ENCODE measurements at places on chromosomes 3 and 15.

- DNase-seq = no peak
Measured at GRCh38 chr3:51904034-51904823, 1.1 kb upstream of the IQCF1 start.

DNA sequence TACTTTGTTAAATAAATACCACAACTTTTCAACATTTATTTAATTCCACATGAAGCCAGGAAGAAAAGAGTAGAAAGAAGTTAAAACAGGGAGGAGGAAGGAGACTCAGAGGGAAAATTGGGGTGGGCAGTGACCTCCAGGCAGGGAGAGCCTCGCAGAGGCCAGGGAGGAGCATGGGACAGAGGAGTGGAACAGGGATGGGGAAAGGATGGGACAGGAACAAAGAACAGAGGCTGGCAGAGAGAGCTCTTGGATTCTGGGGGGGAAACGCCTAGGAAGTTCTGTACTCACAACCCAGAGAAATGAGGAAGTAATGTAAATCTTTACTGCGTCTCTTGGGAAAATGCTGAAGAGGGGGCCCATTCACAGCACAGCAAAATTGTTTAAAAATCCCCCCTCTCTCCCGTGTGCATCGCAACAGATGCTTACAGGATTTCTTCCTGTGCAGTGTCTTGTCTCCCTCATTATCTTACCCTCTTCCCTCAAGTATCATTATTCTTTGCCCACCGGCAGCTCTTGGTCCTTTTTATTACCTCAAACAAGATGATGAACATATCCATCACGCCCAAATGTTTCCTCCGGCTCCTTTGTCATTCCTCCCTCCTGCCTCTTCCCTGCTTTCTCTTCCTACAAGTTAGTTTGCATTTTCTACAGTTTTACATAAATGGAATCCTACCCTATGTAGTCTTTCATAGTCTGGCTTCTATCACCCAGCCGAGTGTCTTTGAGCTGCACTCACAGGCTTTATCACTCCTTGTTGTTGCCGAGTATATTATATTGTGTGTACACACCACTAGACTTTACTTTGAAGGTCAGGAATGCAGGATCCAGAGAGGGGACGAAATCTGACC, 65.5 kb downstream of the ARHGAP31 start:
- no peak for DNase-seq

DNA sequence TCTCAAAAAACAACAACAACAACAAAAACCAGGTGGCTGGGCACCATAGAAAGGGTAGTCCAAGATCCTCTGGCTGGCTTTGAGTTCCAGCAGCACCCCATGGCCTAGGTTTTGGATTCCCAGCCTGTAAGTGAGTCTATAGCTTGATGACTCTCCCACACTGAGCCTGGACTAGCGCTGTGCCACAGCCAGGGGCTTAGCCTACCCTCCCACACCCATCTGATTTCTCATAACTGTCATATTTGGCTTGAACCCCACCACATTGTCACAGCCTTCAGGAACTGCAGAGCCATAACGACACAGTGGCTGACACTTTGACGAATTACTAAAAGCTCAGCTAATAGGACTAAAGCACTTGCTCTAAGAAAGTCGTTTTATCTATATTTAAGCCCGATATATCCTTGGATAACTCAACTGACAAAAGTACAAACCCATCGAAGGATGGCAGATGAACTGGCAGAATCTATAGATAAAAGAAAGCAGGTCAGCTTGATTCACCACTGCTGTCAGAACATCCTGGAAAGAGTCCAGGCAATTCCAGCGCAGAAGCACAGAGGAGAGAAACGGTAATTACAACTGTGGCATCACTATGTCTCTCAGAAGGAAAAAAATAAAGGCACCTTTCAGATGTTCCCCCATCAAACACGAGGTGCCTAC, 62.1 kb downstream of the HOMER2 start:
- DNase-seq = no peak

DNA sequence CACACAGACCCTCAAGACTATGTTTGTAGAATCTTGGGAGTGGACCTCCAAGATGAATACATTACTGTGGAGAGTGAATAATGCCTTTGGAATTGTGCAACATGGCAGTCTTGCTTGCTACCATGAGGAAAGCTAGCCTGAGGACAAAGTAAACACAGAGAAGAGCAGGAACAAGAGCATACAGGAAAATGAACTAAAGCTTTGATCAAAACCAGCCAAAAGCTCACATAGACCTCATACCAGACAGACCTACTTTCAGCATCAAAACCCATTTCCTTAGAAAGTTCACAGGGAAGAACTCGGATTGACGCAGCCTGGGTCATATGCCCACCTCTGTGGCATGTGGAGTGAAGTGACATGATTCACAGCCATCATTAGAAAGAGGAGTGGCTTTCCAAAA, 3.3 kb upstream of the RAB8B start:
- peak; percentile 63 for DNase-seq

- DNase-seq = no peak
Measured at GRCh38 chr3:51441282-51442030, 50.4 kb downstream of the RBM15B start.

DNA sequence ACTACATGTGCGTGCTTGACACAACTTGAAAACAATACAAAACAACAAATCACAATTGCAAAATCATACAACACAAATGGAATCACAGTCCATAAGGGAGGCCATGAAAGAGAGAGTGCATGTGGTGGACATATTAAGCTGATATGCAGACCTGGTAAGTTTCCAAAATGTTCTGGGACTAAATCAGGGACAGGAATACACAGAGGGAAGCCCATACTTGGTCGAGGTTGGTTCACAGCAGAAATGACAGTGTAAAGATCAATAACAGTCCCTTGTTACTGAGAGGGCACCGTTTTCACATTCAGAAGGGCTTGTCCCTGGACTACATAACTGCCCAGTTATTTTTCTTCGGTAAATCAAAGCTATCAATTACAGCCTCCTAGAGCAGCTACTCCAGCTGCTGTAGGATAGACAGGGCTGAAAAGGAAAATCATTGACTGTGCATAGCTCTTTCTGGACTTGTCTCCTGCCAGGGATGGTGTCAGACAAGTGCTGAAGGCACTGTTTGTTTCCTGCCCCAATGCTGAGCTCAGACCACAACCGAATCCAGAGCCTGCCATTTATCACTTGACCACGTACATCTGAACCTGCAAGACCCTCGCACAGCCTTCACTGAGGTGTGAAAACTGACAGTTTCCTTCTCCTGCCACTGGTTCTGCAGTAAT, 79.5 kb upstream of the KCNMB2 start:
- DNase-seq = no peak

DNA sequence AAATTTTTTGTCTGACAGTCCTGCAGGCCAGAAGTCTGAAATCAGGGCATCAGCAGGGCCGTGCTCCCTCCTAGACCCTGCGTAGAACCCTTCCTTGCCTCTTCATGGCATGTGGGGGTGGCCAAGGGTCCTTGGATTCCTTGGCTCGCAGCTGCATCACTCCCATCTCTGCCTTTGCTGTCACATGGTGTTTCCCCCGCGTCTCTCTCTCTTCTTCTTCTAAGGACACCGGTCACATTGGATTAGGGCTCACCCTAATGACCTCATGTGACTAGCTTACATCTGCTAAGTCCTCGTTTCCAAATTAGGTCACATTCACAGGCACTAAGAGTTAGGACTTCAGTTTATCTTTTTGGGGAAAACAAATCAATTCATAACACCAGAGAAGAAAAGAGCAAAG, 12.0 kb downstream of the SLCO3A1 start:
- DNase-seq = no peak

- DNase-seq = no peak
Measured at GRCh38 chr3:10709110-10709781, 106.8 kb upstream of the SLC6A11 start.

- DNase-seq = no peak
Measured at GRCh38 chr3:188360364-188360881, 206.5 kb downstream of the LPP start.

- no peak for DNase-seq
Measured at GRCh38 chr15:52008698-52009434, 10.2 kb upstream of the MAPK6 start.

GRCh38 chr3:141655801-141656200, 82.3 kb upstream of the RNF7 start:
- DNase-seq = no peak

DNA sequence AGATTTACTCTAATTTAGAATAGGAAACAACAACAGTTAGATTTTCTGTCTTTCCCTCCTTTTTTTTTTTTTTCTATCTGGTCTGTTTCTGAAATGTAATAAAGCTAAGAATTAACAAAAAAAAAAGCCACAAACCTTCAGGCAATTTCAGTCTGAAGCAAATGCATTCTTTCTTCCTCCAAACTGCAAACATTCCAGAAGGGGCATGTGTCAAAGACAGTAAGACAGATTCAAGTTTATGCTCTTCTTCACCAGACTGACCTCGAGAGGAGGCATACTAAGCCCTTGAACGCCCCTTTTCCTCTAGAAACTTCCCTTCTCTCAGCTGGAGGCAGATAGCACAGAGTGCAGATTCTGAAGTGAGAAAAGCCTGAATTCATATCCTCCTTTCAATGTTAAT, 654.6 kb upstream of the LMCD1 start:
- no peak for DNase-seq

DNA sequence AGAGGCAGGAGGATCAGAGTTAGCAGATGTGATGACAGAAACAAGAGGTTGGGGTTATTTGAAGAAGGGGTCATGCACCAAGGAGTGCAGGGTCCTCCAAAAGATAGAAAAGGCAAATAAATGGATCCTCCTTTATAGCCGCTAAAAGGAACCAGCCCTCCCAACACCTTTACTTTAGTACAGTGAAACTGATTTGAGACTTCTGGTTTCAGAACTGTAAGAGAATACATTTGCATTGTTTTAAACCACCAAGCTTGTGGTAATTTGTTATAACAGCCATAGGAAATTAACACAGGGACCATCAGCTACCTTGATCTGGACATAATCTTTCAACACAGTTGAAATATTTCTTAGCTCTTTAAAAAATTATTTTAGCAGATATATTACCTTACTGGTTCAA, 166.6 kb downstream of the TIGIT start:
- no peak for DNase-seq

DNA sequence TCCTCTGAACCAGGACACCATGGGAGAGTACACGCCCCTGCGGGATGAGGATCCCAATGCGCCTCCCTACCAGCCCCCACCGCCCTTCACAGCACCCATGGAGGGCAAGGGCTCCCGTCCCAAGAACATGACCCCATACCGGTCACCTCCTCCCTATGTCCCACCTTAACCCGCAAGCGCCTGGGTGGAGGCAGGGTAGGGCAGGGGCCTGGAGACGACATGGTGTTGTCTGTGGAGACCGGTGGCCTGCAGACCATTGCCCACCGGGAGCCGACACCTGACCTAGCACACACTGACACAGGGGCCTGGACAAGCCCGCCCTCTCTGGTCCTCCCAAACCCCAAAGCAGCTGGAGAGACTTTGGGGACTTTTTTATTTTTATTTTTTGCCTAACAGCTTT, 21.2 kb upstream of the BSN start:
- DNase-seq = no peak

DNA sequence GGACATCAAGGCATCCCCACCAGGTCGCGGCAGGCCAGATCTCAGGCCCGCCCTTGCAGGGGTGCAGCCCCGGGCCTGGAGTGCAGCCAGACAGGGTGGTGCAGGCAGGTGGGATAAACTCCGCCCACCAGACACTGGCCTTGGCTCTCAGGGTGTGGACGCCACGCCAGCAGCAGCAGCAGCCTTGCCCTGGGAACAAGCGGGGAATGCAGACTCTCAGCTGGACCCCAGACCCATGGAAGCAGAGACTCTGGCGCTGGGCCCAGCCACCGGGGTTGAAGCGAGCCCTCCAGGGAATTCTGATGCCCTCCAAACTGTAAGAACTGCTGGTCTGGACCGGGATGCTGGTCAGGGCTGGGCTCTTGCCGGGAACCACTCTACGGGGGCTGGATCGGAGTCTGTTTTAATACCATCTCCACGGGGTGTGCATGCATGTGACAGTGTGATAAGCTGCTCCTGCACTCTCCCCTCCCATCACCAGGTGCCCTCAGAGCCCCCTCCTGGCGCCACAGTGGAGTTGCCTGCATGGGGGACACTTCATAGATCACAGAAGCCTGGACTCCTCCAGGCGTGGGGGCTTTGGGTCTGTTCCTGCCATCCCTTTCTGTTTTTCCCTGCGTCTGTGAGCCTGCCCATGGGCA, 142.7 kb downstream of the NSMCE3 start:
- DNase-seq = no peak

- DNase-seq = no peak
Measured at GRCh38 chr3:72380193-72380592, 468.1 kb downstream of the SHQ1 start.

- DNase-seq = no peak
Measured at GRCh38 chr3:134677196-134677986, 26.6 kb upstream of the KY start.

DNA sequence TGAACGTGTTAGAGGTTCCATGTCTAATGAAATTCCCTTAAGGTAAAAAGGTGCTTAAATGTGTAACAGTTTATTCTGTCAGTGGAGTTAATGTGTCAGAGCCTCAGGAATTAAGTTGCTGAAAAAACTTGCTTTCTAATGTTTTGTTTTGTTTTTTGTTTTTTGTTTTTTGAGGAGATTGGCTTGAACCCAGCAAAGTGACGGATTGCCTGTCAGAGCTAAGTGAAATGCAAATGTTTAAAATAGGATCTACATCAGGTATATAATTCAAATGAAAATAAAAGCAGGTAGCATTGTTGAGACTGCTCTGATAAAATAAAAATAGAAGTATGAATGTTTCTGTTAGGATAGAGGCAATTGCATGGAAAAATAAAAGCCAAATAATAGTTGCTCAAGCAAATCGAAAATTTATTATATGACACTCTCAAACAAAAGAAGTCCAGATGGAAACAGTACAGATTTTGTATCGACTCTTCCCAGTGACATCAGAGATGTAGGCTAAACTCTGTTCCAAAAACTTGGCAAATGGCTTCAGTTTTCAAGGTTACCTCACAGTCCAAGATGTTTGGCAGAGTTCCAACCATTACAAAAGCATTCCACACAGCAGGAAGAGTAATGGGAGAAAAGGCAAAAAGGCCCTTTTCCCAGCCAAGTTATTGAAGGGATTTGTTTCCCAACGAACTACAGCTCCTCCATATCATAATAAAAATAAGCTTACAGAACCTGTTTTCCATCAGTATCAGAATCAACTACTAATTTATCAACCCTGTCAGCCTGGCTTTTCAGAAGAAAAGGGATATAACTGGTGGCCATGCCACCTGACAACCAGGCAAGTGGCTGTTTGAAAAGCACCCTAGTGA, 291.0 kb downstream of the TBL1XR1 start:
- DNase-seq = peak; percentile 48

DNA sequence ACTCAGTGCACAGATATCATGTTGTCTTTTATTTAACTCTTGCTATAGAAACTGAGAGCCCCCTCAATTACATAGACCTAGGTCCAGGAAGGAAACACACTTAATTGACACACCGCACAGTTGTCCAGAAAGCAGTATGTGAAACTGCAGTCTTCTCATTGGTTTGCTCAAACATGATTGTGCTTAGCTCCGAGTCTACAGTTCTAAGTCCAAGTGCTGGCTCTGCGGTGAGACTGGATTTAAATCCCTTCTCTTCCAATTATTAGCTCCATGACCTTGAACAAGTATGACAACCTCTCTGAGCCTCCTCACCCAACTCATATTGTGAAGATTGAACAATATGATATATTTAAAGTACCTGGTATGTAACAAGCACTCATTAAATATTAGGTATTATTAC, 19.0 kb upstream of the AHSG start:
- DNase-seq = no peak

- DNase-seq = no peak
Measured at GRCh38 chr3:118476885-118477618, 557.6 kb downstream of the IGSF11 start.

Data from fibroblast of the conjunctiva (primary cell).